ENCODE measurements at places on chromosomes 13 and 19.
A peak's percentile ranks its signal among the peaks of the same experiment; 100 is the strongest.

- no peak for DNase-seq
Measured at GRCh38 chr13:34076319-34076718, 258.4 kb downstream of the RFC3 start.

- DNase-seq: no peak
Measured at GRCh38 chr13:30808600-30808999, 73.3 kb downstream of the ALOX5AP start.

GRCh38 chr19:55441692-55442321 is 1.3 kb downstream of the SHISA7 start:
- DNase-seq: no peak

GRCh38 chr13:75318138-75318833 is 163.7 kb downstream of the TBC1D4 start:
- DNase-seq: no peak

GRCh38 chr19:48656840-48657474 is 11.0 kb upstream of the CA11 start:
- no peak for DNase-seq

DNA sequence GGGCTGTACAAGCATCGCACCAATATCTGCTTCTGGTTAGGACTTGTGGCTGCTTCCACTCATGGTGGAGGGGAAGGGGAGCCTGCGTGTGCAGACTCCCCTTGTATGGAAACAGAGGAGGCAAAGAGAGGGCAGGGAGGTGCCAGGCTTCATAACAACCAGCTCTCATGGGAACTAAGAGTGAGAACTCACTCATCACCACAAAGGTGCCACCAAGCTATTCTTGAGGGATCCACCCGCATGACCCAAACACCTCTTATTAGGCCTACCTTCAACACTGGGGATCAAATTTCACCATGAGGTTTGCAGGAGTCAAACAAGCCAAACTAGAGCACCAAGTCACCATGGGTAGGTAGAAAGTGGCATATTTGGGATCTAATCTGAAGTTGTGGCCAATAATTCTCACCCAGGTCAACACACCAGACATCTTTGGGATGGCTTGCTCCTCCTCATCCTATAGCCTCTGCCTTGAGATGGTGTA is 46.4 kb downstream of the RUBCNL start:
- DNase-seq: no peak

GRCh38 chr13:40992678-40993518 is 26.2 kb downstream of the ELF1 start:
- peak; percentile 22 for DNase-seq

DNA sequence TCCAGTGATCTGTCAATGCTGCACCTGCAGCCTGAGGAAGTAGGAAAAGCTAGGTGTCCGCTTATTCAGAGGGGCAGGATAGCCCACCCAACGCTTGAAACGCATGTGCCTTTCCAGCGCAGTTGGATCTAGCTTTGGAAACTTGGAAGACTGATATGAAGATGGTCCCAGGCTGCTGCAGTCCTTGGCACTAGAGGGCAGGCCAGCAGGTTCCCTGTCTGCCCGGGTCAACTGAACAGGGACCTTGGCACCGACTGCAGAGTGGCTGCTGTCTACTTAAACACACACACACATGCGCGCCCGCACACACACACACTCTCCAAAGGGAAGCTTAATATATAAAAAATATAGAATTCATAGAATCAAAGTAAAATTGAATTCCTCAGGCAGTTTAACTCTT is 100.0 kb downstream of the TSHZ3 start:
- DNase-seq: no peak

- no peak for DNase-seq
Measured at GRCh38 chr19:13843104-13843921, 33.6 kb upstream of the NANOS3 start.

DNA sequence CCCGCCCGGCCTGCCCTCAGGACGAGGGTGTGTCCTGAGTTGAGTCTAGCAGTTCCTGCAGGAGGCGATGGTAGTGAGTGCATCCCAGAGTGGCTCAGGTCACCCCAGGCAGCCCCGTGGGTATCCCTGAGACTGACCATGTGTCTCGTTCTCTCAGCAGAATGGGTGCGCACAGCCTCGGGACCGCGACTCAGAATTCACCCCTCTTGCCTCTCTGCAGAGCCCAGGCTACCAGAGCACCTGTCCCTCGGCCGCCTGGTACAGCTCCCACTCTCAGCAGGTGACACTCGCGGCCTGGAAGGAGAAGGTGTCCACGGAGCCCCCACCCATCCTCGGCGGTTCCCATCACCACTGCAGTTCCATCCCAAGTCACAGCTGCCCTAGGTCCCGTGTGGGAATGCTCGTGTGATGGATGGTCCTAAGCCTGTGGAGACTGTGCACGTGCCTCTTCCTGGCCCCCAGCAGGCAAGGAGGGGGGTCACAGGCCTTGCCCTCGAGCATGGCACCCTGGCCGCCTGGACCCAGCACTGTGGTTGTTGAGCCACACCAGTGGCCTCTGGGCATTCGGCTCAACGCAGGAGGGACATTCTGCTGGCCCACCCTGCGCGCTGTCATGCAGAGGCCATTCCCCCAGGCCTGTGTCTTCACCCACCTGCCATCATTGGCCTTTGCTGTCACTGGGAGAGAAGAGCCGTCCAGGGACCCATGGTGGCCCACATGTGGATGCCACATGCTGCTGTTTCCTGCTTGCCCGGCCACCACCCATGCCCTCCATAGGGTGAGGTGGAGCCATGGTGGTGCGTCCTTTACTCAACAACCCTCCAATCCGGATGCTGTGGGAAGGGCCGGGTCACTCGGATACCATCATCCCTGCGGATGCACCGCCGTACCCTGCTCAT is 87.1 kb upstream of the MCF2L start:
- no peak for DNase-seq

DNA sequence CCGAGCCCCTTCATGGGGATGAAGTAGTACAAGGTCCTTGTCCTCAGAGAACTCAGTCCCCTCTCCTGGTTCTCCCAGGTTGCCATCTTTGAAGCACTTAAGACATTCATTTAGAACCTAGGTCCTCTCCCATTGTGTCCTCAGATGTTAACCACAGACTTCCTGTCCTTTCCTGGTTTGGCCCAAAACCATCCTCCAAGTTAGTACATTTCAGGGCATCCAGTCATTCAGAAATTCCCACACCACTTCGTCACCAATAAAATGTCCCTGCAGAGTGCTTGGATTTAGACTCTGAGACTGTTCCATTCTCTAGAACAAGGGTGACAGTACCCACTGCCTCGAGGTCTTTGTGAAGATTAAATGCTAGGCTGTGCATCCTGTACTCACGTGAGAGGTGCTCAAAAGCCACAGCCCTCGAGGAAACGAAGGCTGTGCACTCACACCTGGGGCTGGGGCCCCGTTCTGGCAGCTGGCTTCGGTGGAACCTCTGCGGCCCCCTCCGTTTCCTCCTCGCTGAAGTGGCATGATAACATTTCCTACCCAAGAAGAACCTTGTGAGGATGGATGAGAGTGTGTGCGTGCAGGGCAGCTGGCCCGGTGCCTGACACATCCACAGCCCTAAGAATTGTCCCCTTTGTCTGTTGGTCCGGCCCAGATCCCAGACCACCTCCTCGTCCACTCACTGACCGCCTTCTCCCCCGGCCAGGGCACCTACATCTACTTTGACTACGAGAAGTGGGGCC is 4.7 kb downstream of the LENG1 start:
- no peak for DNase-seq

DNA sequence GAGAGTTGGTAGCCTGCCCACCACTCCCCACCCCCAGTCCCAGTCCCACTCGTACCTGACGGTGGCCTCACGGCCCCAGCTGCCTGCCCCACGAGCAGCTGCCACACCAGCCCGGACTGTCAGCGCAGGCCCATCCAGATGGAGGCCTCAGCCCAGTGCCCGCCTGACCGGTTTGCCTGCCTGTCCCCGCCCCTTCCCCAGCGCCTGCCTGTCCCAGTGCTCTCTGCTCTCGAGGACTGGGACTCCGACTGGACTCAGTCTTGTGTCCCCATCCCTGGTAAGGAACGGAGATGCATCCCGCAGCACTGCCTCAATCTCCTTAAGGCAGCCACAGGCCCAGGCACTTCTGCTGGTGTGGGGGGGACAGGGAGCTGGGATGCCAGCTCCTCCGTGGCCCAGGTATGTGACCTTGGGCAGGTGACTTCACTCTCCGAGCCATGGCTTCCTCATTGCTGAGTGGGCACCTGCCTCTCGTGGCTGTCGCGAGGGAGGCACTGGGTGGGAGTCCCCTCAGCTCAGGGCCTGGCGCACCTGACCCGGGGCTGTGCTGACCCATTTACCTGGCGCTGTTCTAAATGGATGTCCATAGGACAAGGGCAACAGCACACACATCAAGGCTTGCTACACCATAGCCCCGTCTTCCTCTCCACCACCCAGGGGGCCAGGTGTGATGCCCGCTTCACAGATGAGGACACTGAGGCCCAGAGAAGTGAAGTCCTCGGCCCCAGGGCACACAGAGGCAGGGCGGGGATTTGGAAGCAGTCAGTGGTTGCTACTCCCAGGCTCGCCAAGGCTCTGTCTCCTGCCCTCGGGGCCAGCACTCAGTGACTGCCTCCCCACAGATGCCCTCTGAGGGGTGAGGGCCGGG is at the start of gene NKPD1:
TSS of gene NKPD1 (minus strand) at position 113 of the 868 bp plus-strand sequence. CDS start 832 bp downstream, outside the sequence.
- DNase-seq: no peak

DNA sequence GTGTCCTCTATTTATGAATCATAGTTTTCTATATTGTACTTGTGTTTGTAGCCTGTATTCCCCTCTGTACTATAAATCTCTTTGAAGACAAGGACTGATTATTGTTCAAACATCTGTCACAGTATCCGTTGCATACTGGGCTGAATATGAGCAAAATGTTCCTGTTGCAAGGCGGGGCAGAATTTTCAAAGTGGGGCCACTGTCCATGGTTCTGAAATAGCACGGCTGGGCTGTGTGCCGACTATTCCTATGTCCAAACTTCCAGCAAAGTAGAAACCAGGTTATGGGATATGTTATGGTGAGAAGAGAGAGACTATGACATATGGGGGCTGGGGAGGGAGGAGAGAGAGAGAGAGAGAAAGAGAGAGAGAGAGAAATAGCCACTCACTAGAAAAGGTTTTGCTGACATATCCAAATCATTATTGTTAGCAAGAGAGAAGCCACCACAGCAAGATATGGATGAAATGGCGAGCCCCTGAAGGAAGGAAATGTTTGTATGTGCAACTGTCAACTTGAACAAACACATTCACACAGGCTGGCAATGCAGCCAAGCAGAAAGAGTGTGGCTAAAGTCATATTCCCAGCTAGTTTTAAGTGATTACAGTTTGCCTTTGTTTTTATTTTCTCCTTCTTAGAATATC is 107.0 kb upstream of the GPR12 start:
- peak; percentile 30 for DNase-seq

DNA sequence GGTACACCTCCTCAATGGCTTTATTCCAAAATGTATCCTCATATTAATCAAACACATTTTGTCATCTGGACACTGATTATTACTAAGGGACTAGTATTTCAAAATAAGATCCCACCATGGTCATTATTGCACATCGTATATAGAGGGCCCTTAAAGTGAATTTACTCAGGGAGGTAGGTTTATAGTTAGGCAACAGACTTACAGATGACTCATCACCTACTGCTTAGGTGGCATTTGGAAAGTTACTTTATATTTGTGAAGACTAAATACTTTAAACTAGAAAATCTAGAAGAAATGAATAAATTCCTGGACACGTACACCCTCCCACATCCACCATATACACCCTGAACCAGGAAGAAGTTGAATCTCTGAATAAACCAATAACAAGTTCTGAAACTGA is 353.0 kb downstream of the KCTD12 start:
- DNase-seq: no peak

- DNase-seq: no peak
Measured at GRCh38 chr13:53240401-53241025, 211.9 kb downstream of the OLFM4 start.

DNA sequence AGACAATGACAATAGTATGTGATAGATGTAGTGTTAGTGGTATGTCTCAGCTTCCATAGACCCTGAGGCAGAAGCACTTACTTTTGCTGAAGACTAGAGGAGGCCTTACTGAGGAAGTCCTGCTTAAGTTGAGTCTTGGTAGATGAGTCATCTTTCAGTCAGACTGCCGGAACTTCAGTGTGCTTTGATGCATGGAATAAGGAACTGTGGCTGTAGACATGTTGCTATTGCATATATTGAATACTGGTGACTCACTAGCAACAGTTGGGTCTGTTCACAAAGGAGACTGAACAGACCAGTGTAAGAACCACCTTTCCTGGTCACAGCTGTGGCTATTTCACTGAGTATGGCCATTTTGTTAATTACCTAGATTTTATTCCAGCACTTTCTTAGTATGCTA is 1000.6 kb downstream of the OLFM4 start:
- DNase-seq: peak; percentile 28

- no peak for DNase-seq
Measured at GRCh38 chr19:45793876-45794275, 1.2 kb upstream of the DMWD start.

- DNase-seq: no peak
Measured at GRCh38 chr13:42377640-42378382, 105.9 kb downstream of the AKAP11 start.

DNA sequence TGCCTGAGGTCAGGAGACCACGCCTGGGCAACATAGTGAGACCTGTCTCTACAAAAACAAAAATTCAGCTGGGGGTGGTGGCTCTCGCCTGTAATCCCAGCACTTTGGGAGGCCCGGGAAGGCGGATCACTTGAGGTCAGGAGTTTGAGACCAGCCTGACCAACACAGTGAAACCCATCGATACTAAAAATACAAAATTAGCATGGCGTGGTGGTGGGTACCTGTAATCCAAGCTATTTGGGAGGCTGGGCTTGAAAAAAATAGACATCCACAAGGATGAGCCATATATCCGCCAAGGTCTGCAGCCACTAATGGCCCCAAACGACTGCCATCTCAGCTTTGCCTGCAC is 3.1 kb downstream of the RPS16 start:
- DNase-seq: no peak

Measured in NCI-H446 treated with DMSO at 0.1 percent for 48 hours (cell line).